Activated CD4-positive, alpha-beta memory T cell treated with anti-CD3 and anti-CD28 coated beads for 36 hours (primary cell): ENCODE measurements at places on chromosomes 12 and 14.
A peak's percentile ranks its signal among the peaks of the same experiment; 100 is the strongest.

- DNase-seq = no peak
Measured at GRCh38 chr12:7107636-7108002, 1.4 kb downstream of the C1RL start.

GRCh38 chr12:122856999-122857671 lies 21.9 kb downstream of the HIP1R start:
- DNase-seq = no peak

- DNase-seq = no peak
Measured at GRCh38 chr14:75628816-75629215, 31.9 kb downstream of the ERG28 start.

DNA sequence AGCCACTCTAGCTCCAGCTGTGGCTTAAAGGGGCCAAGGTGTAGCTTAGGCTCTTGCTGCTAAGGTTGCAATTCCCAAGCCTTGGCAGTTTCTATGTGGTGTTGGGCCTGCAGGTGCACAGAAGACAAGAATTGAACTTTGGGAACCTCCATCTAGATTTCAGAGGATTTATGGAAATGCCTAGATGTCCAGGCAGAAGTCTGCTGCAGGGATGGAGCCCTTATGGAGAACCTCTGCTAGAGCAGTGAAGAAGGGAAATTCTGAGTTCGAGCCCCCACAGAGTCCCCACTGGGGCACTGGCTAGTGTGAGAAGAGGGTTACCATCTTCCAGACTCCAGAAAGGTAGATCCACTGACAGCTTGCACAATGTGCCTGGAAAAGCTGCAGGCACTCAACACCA lies 694.7 kb downstream of the SLC16A7 start:
- no peak for DNase-seq

DNA sequence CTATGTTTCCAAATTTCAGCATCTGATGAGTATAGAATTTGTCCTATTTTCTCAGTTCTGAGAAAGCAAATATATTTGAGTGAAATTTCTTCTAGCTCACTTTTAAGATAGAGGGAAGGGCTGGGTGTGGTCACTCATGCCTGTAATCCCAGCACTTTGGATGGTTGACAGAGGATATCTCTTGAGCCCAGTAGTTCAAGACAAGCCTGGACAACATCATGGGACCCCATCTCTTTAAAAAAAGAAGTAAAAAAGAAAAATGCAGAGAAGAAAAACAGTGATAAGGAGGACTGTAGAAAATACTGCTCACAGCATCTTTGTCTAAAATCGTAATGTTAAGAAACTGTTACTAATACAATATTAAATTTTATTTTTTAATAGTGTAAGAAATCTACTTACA lies 2.3 kb upstream of the OR6C70 start:
- DNase-seq = no peak

GRCh38 chr14:74426202-74426582 lies at the start of gene SYNDIG1L:
Gene SYNDIG1L (minus strand): TSS chr14:74426210. CDS start chr14:74409744, 16,466 bp downstream.
- DNase-seq = no peak

DNA sequence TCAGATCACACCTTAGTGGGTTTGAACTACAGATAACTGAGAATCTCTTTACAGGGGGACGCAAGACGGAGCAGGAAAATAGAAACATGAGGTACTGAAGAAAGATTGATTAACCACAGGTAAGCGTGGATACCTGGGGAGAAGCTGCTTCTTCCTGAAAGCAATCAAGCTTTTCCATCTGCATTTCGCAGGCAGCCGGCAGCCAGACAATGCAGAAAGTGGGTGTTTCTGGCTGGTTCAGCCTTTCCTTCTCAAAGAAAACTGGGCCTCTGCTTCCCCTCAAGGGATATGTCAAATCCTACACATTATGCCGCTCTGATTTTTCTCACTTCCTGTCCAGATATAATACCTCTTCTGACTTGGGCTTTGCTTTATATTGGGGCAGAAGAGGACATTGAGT lies 39.1 kb upstream of the PPFIA2 start:
- DNase-seq = no peak

GRCh38 chr12:129190827-129191226 lies 337.5 kb downstream of the GLT1D1 start:
- DNase-seq = no peak

DNA sequence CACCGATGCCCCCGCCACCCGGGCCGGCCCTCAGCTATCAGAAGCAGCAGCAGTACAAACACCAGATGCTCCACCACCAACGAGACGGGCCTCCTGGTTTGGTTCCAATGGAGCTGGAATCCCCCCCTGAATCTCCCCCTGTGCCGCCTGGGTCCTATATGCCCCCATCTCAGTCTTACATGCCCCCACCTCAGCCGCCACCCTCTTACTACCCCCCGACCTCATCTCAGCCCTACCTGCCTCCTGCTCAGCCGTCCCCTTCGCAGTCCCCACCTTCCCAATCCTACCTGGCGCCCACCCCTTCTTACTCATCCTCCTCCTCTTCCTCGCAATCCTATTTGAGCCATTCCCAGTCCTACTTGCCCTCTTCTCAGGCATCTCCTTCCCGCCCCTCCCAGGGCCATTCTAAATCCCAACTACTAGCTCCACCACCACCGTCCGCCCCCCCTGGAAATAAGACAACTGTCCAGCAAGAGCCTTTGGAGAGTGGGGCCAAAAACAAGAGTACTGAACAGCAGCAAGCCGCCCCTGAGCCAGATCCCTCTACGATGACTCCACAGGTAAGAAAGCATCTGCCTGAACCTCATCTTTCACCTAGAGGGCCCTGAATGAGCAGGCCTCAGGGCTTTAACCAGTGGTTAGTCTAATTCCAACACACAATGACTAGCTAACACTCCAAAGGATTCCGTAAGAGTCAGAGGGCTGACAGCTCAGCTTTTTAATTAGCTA lies 851 bp downstream of the YLPM1 start:
- peak; percentile 49 for DNase-seq

DNA sequence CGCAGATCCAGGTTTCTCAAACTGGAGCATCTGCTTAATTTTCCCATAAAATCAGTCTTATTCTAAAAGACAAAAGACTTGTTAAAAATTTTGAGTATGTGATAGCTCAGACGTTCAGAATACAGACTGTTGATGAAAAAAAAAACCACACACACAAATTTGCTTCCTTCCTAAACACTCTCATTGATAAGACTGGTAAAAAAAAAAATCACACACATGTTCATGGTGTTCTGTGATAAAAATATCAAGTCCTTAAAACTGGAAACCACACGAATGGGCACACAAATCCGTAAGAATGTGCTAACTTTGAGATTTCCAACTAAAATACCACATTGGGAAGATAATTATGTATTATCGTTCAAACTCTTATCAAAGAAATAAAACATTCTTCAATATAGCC lies 6.7 kb upstream of the ARID4A start:
- DNase-seq = no peak

DNA sequence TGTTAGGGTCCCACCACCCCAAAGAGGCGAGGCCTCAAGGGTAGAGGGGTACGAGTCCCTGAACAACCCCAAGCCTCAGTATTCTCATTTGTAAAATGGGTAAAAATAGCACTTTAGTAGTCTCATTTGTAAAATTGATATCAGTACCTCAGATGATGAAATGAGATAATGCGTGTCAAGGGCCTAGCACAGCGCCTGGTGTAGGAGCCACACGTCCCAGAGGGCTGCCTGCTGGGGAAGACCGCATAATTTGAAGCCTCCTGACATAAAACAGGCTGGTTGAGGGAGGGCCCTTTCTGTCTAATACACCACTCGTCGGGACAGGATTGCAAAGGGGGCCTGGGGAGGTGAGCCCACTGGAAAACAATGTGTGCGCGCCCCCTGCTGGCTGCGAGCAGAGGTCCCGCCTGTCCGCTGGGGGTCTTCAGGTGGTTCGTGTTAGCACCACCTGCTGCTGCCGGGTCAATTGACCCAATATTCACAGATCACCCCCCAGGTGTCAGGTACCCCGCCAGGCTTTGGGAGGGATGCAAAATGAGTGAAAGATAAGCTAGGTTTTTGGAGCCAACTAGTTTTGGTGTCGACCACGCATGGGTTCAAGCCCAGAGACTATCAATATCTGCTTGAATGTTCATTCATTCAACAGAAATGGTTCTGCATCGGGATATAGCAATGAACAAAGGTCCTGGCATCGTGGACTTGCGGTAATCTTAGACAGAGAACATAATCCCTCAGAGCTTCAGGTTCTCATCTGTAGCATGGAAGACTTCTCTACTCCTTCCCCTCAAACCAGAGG lies 24.7 kb upstream of the IRF2BPL start:
- peak; percentile 85 for DNase-seq

GRCh38 chr12:109993091-109993490 lies 3.1 kb downstream of the GIT2 start:
- DNase-seq = no peak

DNA sequence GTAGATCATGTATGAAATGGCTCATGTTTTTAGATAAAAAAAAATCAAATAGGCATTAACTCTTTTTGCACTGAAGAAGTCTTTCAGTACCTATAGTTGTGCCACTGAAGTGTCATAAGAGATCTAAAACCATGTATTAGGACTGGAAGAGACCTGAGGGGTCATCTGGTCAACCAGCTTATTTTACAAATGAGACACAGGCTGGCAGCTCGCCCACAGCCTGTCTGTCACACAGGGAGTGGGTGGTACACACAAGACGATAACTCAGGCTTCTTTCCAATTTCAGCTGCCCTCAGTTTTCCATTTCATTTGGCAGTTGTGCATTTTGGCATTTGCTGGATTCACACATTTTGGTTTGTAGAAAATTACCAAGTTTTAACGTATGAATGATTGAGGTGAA lies 34.7 kb downstream of the C12orf75 start:
- no peak for DNase-seq

GRCh38 chr14:94636744-94637412 lies 24.7 kb downstream of the SERPINA3 start:
- no peak for DNase-seq

GRCh38 chr12:124915239-124916236 lies 1.1 kb upstream of the UBC start:
- DNase-seq = no peak

DNA sequence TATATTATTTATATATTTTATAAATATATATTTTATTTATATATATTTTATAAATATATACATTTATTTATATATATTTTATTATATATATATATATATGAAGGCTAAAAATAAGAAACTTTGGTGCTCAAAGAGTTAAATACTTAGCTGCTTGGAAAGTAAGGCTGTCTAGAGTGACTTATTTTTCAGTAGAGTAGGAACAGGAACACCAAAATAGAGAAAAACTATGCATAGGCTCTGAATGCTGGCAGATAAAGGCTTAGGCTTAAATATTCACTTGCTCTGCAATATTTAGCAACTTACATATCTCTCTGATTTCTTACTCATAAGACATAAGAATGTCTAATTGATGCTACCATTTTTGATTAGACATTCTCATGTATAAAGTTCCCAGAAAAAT lies 991.2 kb downstream of the VRK1 start:
- DNase-seq = no peak

DNA sequence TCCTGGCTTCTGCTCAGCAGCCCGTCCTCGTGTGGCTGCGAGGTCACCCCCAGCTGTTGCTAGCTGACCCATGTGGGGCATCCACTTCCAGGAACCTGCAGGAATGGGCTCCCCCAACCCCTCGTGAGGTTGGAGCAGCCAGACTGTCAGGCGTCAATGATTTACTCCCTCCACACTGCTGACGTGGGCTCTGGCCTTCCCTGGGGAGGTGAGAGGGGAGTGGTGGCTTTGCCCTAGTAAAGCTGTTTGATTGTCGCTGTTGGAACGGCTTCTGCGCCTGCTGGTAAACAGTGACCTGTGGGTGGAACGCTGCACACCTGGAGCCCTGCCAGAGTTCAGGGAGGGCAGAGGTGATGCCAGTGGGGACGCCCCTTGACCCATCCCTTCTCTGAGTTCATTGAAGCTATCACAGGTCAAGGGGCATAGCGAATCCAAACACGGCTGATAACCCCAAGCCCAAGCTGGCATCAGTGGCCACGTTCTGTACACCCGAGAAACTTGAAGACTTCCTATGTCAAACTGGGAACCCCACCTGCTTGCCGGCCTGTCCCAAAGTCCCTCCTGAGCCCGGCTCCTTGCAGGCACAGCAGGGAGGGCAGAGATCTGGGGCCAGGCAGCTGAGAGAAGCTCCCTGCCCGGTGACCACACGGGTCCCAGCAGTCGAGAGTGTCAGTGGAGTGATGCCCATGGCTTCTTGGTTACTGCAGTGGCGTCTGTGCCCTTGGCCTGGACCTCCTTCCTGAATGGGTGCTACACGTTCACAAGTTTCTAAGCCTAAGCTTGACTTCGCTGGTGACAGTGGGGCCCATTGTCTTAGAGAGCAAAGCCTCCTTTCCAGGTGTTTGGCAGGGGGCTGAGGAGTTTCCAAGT lies 2.7 kb downstream of the ASPG start:
- no peak for DNase-seq

GRCh38 chr12:14950421-14950820 lies 11.0 kb downstream of the ARHGDIB start:
- DNase-seq = peak; percentile 70

DNA sequence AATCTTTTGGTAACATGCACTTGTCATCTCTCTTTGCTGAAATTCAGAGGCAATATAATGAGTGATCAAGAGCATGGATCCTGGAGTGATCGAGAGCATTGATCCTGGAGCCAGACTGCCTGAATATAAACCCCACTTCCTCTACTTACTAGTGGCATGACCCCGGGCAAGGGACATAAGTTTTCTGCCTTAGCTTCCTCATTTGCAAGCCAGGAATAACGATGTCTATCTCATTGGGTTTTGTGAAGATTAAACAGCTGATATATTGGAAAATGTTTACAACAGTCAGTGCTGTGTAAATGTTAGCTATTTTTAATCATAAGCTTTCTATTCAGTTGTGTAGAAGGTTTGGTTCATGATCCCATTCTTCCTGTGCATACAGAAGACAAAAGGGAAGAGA lies 2.4 kb upstream of the CSRNP2 start:
- DNase-seq = no peak

DNA sequence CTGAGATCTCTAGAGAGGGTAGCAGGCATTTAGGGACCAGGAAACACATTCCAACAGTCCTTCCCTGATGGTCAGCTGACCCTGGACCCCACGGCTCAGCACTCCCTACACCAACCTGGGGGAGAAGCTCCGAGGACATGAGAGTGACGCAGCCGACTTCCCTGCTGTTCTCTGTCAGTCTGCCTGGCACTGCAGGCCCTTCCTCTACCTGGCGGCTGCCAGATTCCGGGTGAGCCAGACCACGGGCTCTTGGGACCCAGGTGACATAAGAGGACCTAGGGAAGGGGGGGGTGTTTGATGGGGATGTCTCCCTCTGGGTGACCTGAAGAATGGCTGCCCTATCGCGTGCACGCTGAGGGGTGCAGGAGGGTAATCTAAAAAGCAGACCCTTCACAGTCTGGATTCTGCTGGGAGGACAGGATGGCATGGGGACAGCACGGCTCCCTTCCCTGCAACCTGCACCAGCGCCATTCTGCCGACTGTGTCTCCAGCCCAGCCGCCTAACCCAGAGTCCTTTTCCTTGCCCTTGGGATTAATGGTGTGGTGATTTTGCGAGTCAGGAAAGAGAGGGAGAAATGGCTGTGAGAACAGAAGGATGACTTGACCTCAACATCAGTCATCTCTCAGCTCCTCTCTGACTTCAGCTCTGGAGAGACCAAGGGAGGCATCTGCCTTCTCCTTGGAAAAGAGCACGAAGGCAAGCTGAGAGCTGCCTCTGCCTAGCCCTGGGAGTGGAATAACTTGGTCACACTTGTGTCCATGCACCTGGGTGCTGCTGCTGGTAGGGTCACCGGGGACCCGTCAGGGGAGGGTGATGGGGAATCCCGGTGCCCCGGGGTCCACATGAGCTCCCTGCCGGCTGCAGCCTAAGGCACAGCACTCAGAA lies 158.5 kb downstream of the CALM1 start:
- no peak for DNase-seq

GRCh38 chr14:87547536-87547935 lies 445.4 kb downstream of the GALC start:
- DNase-seq = no peak
